ENCODE measurements at places on chromosomes 11 and 22.

DNA sequence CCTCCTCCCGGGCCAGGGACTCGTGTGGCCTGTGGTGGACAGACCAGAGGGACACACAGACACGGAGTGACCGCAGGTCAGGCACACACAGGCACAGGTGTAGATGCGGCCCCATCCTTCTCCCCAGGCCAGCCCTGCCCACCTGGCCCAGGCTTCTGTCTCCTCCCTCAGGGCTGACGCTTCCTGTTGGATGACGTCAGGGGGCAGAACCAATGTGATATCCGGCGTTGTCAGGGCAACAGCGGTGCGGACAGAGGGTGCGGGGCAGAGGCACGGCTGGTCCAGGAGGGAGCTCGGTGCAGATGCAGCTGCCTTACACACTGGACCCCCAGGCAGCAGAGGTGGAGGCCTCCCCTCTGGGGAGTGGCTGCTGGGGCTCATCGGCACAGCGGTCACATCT is 2.9 kb upstream of the TUBGCP6 start:
- no peak for DNase-seq

- peak; percentile 95 for DNase-seq
These were observed at the start of gene TIMM10 for GRCh38 chr11:57530596-57531507. Gene TIMM10, minus strand, starts transcription at chr11:57530754. Its CDS starts 565 bp downstream, at chr11:57530189.

DNA sequence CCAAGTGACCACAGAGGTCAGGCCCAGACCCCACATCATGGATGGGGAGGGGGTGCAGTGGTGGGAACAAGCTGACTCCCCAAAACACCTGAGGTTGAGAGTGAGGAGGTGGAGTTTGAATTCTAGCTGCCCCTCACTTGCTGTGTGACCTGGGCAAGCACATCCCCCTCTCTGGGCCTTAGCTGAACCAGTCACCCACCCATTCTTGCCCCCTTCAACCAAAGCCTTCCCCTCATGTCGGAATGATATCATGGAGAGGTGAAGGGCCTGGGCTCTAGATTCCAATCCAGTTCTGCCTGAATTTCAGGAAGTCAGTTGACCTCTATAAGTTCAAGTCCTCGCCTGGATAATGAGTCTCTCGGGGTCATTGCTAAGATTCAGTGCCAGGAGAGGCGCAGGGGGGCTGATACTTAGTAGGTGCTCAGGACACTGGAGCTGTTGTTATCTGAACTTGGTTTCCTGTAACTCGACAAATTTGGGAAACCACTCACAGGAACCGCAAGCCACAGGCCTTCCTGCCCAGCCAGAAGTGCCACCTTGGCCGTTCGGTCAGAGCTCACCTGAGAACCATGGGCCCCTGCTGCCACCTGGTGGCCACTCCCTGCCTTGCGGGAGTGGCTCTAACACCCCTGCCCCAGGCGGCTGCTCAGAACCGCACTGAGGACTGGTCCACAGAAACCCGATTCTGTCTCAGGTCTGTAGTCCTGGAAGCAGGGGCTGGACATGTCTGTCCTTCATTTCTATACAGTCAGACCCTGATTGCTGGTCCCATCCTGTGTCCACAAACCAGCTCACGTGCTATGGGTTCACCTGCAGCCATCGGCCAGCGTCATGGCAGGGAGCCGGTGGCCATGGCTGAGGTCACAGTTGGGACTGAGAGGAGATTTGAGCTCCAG is 6.9 kb downstream of the CDC42EP1 start:
- DNase-seq, result no peak

DNA sequence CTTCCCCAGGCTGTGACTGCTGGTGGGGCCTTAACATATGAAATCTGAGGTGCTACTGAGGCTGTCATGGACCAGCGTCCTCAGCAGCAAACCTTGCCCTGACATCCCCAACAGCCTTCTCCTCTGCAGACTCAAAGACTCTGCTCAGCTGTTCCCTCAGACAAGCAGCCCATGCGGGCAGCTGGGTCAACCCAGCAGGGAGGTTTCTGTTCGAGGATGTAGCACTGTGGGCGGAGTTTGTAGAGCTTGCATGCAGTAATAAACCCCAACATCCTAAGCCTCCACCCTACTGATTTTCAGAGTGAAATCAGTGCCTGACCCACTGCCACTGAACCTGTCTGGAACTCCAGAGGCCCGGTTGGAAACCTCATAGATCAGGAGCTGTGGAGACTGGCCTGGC is 88.8 kb upstream of the XKR3 start:
- DNase-seq, result no peak

GRCh38 chr11:111846063-111846462 is 25.3 kb downstream of the ALG9 start:
- no peak for DNase-seq

DNA sequence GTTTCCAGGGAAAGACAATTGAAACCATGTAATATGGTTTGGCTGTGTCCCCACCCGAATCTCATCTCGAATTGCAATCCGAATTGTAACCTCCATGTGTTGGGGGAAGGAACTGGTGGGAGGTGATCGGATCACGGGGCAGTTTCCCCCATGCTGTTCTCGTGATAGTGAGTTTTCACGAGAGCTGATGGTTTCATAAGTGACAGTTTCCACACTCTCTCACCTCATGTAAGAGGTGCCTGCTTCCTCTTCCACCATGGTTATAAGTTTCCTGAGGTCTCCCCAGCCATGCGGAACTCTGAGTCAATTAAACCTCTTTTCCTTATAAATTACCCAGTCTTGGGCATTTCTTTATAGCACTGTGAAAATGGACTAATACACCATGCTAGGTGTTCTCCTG is 148.3 kb upstream of the CADM1 start:
- no peak for DNase-seq

DNA sequence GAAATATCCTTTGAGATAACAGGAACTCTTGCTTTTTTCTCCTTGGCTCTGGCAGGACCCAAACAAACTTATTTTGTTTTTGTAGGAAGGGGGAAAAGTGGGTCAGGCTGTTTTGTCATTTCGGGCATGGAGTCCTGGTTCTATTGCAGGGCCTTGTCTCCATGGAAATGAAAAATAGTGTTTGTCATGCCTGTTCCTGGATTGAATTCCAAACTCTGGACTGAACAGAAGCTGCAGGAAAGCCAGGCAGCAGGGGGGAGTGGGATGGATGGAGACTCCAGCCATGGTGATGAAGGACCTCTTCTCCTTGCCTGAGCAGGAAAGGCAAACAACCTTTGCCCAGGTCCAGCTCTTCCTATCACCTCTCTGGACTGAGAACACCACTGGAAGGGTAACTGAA is 87.0 kb downstream of the SCN3B start:
- DNase-seq, result no peak

GRCh38 chr11:772429-773390 is 4.6 kb downstream of the GATD1 start:
- no peak for DNase-seq

- no peak for DNase-seq
These were observed 30.4 kb downstream of the CDKN1C start for GRCh38 chr11:2855162-2855561.

- DNase-seq, result no peak
These were observed 125.0 kb downstream of the NTM start for GRCh38 chr11:131495423-131495822.

- no peak for DNase-seq
These were observed 26.3 kb downstream of the KLHL22 start for GRCh38 chr22:20469110-20469868.

GRCh38 chr11:7413961-7414915 is 71.1 kb upstream of the OLFML1 start:
- DNase-seq, result no peak

- DNase-seq, result no peak
These were observed 643.6 kb downstream of the ETS1 start for GRCh38 chr11:127943763-127944162.

GRCh38 chr11:46133119-46133518 is 11.9 kb upstream of the PHF21A start:
- DNase-seq, result no peak

DNA sequence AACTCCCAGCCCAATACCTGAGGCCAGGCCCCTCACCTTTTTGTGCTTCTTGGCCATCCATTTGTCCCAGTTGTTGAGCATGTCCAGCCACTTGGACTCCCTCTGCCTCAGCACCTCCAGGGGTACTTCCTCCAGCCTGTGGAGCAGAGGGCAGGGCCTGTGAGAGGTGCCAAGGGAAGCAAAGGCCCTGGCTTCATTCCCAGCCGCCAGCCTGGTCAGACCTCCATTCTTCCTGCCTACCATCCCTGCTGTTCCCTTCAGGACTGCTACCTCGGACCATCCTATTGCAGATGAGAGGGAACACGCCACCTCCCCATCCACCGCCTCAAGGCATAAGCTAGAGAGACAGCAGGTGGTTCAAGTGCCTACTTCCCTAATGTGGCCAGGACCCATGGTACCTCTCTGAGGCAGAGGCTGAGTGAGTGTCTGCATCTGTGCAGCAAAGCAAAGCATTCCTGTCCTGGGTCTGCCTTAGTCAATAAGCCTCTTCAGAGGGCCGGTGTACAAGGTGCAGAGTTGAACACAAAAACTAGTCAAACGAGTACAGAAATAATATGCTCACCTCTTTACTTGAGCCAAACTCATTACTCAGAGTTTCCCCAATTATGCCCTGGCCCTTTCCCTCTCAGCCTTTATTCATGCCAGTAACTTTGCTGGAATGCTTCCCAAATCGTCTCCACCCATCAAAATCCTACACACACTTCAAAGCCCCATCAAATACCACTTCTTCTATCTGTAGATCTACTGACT is 15.4 kb upstream of the CASTOR1 start:
- no peak for DNase-seq

- no peak for DNase-seq
These were observed 21.0 kb upstream of the RAB30 start for GRCh38 chr11:83092488-83093384.

DNA sequence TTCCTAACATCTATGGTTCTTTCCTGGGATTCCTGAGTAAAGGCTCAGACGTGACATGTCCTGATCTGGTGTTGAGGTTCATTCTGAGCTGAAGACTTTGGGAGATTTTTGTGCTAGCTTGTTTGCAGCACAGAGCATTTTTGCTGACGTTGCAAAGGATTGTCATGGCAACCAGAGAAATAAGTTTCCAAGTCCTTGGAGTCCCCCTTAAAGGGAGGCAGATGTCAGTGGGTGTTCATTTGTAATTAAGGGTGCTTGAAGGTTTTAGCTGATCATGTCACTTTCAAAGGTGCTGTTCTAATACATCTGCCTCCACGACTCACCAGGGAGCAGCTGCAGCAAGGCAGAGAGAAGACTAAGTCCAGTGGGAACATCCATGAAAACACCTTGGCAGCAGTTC is 5.4 kb upstream of the SYN3 start:
- DNase-seq, result no peak

- DNase-seq, result no peak
These were observed 4.5 kb downstream of the MYEOV start for GRCh38 chr11:69298267-69299022.

DNA sequence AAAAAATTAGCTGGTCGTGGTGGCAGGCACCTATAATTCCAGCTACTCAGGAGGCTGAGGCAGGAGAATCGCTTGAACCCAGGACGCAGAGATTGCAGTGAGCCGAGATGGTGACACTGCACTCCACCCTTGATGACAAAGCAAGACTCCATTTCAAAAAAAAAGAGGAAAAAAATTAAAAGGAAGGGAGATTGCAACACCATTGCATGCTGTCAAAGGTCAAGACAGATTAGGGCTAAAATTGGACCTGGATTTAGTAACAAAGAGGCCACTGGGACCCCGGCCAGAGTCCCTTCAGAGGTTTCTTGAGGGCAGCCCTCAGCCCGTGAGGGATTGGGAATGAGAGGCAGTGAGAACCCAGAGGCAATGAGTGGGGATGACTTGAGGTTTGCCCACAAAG is 8.2 kb upstream of the MAFF start:
- DNase-seq, result no peak

- DNase-seq, result no peak
These were observed 6.1 kb downstream of the ZNF408 start for GRCh38 chr11:46706886-46707285.

DNA sequence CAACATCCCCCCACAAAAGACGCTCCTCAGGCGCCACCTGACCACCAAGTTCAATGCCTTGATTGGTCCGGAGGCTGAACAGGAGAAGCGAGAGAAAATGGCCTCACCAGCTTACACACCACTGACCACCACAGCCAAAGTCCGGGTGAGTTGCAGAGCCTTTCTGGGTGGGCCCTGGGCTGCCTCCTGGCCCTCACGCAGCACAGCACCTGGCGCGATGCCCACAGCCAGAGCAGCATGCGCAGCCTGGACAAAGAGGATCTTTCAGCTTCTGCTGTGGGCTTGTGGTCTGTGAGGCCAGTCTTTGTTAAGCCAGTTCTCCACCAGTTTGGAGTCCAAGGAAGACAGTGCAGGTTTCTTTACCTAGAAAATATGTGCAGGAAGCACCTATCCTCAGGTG is 21.6 kb downstream of the CYB5R2 start:
- no peak for DNase-seq

DNA sequence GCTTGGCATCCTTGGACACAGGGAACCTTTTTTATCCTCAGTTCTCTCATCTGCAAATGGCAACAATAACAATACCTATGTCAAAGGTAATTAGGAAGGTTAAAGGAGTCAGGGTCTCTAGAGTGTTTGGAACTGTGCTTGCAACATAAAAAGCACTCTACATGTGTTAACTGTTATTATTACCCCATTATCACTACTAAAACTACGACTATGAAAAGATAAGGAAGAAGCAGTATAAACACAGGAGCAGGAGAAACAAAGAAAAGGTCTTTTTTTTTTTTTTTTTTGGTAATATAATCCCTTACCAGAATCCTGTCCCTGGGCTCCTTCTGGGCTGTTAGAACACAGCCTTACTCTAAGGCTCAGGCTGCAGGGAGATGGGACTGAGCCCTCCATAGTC is 348.2 kb downstream of the CADM1 start:
- DNase-seq, result no peak

GRCh38 chr11:13334034-13334786 is 56.6 kb downstream of the BMAL1 start:
- DNase-seq, result no peak

GRCh38 chr11:1598816-1599215 is 722 bp upstream of the KRTAP5-2 start:
- DNase-seq, result no peak

GRCh38 chr11:48900131-48900800 is 83.4 kb downstream of the TRIM51G start:
- DNase-seq, result no peak

GRCh38 chr11:10410844-10411200 is 44.2 kb upstream of the AMPD3 start:
- no peak for DNase-seq

DNA sequence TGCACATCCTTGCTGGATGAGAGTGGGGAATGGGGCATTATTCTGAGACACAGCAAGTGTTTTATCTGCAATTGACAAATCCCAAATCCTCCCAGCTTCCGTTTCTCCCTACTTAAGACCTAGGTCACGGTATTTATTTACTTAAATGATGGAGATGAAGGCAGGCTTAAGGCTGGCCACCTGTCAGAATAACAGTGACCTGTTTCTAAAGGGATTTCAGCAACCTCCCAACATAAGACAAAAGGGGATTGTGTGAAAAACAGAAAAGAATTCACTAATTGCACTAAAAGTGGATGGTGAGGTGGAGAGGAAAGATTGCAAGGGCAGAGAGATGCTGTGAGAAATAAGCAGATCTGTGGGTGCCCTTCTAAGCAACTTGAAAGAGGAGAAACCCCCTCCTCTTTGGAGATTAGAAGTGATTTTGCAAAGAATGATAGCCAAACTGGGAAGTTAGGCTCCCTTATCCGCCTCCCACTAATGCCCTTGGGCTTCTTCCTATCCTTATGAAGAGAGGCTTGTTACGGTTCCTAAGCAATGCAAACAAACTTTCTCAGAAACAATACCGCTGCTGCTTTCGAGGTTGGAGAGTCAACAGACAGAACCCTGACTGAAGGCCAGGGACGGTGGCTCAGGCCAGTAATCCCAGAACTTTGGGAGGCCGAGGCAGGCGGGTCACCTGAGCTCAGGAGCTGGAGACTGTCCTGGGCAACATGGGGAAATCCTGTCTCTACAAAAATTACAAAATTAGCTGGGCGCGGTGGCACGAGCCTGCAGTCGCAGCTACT is 84.3 kb downstream of the ARL14EP start:
- DNase-seq, result no peak

All from NCI-H1436 treated with DMSO at 0.1 percent for 48 hours (cell line).